ENCODE measurements at places on chromosomes 6 and 20.

DNA sequence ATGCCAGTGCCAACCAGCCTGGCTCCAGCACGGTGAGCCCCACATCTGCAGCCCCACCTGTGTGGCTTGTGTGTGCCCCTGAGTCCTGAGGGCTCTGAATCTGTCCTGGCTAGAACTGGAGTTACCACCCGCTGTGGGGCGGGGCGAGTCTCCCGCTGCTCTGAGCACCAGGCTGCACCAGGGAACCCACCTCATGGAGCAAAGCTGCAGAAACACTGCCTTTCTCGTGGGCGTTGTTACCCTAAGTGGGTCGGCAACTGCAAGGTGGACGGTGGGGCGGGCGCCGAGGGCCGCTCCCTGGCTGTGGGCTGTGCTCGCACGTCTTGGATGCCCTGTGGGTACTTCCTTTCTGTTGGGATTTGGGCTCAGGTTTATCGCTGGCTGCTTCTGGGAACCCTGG lies 12.7 kb upstream of the ZBTB46 start:
- DNase-seq: no peak

DNA sequence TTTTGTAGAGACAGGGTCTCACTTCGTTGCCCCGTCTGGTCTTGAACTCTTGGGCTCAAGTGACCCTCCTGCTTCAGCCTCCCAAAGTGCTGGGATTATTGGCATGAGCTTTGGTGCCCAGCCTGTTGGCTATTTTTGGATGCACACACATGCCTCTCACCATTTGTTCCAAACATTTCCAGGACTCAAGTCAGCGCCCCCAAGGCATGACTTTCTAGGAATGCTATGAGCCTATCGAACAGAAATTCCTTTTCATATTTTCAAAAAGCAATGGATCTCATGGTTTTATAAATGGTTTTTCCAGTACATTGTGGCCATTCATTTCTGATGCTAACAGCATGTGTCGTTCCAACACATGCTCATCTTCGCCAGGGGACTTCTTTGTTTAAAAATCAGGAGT lies 119.3 kb upstream of the NAA20 start:
- no peak for DNase-seq

- no peak for DNase-seq
These were observed 381.7 kb upstream of the POU3F2 start for GRCh38 chr6:98452685-98453084.

DNA sequence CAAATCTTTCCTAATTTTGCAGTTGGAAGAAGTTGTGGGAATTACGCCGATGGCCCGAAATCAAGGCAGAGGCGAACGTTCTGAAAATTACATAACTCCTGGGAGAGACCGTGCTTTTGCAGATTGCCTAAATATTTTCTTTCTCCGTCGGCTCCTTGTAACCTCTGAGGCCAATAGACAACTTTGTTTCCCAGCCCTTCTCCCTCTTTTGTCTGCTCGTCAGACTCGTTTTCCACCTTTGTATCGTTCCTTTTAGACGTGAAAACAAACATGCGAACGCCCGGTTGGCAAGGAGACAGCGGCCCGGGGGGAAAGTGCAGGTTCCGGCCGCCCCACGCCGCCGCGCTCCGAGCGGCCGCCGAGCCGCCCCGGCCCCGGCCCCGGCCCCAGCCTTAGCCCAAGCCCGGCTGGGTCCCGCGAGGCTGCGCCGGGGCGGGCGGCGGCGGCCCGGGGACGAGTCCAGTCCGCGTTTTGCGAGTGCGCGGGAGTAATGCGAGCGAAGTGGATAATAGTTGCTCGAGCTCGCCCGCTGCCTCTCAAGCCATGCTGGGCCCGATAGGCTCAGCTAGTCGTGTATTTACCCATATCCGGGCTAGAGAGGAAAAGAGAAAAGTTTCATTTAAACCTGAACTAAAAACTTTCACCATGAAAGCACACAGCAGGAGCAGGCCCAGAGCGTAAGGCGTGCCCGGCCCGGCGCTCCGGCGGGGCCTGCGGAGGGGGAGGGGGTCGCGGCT lies at the start of gene ARID1B:
TSS of gene ARID1B (plus strand) at position 539 of the 737 bp plus-strand sequence. CDS start 303 bp downstream, outside the sequence.
- peak; percentile 88 for DNase-seq

- DNase-seq: no peak
These were observed 105.1 kb downstream of the MKKS start for GRCh38 chr20:10328897-10329255.

DNA sequence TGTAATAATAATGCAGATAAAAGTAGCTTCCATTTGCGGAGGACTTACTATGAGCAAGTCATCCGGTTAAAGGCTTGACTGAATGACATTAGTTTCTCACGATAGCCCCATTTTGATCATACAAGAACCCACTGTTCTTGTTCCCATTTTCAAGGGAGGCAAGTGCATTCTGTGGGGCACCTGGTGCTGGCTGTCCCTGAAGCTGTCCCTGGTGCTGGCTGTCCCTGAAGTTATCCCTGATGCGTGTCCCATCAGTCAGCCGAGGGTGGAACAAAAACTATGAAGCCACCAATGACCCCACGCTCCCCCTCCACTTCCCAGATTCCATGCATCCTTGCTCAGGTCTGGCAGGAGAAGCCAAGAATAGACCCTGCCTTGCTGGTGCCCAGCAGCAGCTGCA lies 95.3 kb downstream of the EDN3 start:
- DNase-seq: no peak

DNA sequence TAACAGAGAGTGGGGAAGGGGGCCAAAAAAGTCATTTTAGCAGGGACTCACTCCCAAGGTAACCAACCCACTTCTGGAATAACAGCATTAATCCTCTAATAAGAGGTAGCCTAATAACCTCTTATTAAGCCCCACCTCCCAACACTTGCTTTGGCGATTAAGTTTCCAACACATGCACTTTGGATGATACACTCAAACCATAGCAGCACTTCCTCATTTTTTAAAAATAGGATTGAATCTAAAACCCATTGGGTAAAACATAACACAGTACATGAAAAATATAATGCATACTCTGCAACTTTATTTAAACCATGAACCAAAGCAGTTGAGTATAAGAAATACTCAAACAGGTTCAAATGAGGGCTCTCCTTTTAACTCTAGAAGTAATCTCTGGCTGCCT lies 318.3 kb downstream of the HACE1 start:
- DNase-seq: no peak

- no peak for DNase-seq
These were observed 11.1 kb upstream of the TCF15 start for GRCh38 chr20:621125-621756.

- DNase-seq: no peak
These were observed 19.5 kb downstream of the KATNA1 start for GRCh38 chr6:149628875-149629510.

DNA sequence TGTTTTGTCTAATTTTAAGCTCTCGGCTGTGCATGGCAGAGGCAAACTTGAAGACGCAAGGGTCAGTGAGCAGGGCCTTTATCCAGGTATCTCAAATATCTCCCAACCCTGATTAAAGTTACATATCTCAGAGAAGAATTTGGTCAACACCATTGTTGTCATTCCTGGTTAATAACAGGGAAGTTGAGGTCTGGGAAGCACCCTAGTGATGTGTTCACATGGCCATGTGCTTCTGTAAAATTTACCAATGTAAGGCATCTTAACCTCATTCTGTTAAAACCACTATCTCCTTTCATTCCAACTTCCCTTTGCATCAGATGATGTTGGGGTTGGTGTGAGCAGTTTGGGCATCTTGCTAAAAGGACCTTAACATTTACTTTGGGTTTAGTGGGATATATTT lies 4.0 kb upstream of the FAM110A start:
- DNase-seq: no peak

- no peak for DNase-seq
These were observed 4.0 kb downstream of the LY6G6F start for GRCh38 chr6:31710523-31711219.

DNA sequence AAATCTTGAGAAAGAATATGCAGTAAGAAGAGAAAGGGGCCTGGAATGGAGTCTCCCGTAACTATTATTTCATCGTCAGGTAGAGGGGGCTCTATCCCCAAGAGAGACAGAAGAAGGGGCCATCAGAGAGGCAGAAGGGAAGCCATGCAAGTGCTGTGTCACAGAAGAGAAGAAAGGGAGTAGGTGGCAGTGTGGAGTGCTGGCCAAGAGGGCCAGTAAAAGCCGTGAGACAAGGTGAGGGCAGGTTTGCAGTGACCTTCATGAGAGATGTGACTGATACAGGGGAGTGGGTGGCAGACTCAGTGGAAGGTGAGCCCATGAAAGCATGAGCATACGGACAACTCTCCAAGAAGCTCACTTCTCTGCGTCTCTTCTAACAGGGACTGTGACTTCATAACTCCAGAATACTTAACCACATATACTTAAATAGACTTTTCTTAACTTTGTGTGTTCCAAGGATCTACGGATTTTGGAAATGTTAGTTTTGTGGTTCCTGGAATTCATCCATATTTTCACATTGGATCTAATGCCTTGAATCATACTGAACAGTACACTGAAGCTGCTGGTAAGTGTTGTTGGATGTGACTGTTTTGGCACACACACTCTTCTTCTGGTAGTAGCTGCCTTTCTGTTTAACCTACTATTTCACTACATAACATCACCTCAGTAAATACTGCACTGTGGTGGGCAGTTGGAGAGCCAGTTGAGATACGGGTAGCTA lies 15.6 kb downstream of the PM20D2 start:
- DNase-seq: no peak

DNA sequence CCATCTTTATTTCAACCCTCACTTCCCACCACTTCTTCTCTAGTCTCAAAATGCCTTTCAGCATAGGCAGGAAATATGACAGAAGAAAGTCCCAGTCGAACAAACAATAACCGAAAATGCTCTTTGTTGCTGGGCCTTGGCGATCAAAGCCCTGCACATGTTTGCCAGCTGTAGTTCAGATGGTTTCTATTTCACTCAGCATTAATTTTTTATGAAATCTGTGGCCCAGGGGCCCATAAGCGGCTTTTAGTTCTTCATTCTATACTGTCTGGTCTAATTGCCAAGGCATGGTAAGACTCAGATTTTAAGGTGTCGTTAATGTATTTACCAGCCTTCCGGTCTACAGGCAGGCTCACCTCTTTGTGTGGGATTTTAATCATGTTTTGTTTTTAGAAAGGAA lies 10.9 kb upstream of the F13A1 start:
- no peak for DNase-seq

- no peak for DNase-seq
These were observed 1.7 kb upstream of the SCP2D1 start for GRCh38 chr20:18811904-18812303.

GRCh38 chr6:85772641-85773040 lies 130.0 kb upstream of the SYNCRIP start:
- DNase-seq: no peak
